Stimulated activated CD8-positive, alpha-beta memory T cell treated with anti-CD3 and anti-CD28 coated beads, Interleukin-4, amount 100 ng/mL, for 1 hour (primary cell): ENCODE measurements at places on chromosomes 1 and 21.

DNA sequence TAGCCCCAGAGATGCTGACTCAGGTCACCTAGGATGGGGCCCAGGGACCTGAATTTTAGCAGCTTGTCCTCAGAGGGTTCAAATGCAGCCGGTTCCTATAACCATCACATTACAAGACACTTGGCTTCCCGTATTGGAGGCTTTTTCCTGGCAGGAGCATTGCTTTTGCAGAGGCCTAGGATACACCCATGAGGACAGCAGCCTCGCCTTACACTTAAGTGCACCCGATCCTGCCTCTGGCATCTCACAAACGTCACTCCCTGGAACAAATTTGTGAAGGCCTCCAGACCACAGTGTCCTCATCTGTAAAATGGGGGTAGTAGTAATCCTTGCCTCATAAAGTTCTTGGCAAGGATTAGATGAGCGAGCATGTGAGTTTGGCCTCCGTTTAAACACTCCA, 130.0 kb downstream of the KAZN start:
- DNase-seq: no peak

GRCh38 chr1:230259621-230260020, 166.5 kb downstream of the PGBD5 start:
- DNase-seq: no peak

DNA sequence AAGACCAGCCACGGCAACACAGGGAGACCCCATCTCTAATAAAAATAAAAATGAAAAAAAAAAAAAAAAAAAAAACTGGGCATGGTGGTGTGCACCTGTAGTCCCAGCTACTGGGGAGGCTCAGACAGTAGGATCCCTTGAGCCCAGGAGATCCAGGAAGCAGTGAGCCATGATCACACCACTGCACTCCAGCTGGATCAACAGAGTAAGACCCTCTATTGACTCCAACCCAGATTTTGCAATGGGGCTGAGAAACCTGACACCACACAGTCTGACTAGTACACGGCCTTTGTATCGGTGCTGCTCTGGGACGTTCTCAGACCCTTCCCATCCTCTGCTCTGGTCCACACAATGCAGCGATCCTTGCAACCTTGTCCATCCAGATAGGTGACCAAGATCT, 31.8 kb downstream of the SPATA21 start:
- DNase-seq: no peak

DNA sequence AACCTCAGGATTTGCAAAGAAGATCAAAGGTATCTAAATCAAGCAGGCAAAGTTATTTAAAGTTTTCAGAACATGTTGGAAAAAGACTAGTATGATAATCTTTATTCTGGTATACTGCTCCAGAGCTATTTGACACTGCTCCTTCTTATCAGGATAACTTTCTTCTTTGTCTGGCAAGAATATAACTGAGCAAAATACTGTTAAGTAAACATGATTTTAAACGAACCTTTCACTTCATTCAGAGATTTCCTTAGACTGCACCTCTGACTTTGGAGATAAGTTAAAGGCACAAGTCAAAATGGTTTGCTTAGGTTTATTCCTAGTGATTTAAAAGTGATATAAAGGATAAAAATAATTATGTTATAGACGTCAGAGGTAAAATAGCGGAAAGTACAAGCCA, 103.9 kb upstream of the CCDC190 start:
- no peak for DNase-seq

DNA sequence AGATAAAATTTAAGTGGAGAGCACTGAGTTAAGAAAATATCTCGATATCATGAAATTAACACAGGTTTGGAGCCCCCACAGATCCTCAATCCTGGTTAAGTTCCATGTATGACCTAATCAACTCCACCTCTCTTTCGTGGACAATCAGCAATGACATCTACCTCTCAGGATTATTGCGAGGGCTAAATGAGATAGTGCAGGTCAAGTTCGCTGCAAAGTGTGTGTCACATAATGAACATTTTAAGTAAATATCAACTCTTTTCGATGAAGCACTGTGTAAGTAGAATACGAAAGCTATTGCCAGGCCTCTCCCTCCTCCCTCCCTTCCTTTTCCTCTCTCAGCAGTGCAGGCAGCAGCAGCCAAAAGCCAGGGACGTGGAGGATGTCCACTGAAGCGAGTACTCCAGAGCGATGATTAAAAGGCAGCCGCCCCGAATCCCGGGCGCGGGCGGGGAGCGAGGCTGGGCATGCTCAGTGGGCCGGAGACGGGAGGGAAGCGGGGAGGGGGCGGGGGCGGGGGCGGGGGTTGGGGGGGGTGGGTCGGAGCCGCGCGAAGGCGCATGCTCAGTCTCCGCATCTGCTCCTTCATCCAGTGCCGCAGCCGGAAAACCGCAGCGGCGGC, at the start of gene CAMSAP2:
Gene CAMSAP2 (plus strand): TSS at position 567 of the 622 bp plus-strand sequence. CDS start 935 bp downstream, outside the sequence.
- peak; percentile 45 for DNase-seq

- no peak for DNase-seq
These were observed 21.9 kb upstream of the FAM3B start for GRCh38 chr21:41294548-41295231.

- no peak for DNase-seq
These were observed 56.3 kb downstream of the SMYD3 start for GRCh38 chr1:246450611-246451251.

- DNase-seq: no peak
These were observed 447 bp downstream of the RUNX3 start for GRCh38 chr1:24929398-24930259.

DNA sequence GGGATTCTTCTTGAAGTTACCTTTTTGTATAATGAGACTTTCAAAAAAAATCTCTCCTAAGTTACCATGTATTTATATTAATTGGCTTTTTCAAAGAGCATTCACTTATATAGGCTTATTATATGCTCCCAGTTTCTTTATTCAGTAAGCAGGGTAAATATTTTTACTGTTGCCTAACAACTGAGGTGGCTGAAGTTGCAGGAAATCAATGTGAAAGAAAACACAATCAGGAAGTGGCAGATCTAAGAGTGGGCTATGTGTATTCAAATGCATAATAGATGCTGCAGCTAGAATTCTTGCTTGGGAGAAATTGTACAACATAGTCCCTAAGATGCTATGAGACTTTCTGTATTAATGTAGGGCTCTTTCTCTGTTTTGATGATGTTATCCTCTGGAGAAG, 606.9 kb downstream of the NUF2 start:
- DNase-seq: no peak

- no peak for DNase-seq
These were observed 633 bp downstream of the THEMIS2 start for GRCh38 chr1:27872802-27873551.

DNA sequence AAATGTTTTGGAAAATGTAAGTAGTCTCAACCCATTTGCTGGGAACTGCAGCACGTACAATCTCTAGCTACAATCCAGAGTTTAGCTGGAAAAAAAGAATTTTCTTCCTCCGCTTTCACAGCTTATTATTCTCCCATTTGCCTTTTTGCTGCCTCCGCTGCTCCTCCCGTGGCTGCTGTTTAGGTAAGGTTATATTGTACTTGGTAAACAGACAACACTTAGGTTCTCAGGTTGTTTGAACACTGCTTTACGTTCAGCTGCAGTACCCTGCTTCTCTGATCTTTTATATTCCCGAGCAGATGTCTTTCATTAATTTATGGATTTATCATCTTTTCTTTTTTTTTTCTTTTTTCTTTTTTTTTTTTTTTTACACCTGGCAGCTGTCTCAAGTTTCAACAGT, 14.3 kb downstream of the PROX1 start:
- DNase-seq: no peak

GRCh38 chr1:167676205-167676915, 45.4 kb upstream of the MPZL1 start:
- no peak for DNase-seq

DNA sequence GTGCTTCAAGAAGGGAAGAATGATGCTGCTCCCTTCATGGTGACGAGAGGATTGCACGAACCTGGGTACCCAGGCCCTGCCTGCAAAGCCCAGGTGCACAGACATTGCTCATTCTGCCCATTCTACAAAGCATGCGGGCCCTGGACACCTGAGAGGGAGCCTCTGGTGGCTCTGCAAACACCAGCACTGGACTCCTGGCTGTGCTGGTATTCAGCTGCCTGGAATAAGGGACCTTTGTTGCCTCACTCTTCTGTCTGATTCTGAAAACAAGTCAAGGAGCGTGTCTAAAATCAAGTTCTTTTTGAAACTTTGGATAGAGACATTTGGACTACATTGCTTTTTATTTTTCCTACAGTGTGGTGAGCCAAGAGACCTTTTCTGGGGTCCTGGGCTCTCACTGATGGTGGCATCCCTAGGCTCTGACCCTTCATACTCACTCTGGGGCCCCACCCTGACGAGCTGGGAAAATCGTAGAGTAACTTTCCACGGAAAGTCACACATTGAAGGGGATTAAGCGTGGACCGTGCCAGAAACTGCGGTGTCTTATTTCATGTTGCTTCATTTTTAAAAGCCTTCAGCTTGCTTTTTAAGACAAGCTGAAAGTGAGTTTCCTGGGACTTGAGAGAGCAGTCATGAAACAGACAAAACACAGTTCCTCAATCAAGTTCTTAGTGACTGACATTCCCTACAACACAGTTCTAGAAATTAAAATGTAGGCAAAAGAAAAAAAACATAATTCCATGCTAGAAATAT, 24.0 kb downstream of the ABCA4 start:
- no peak for DNase-seq

DNA sequence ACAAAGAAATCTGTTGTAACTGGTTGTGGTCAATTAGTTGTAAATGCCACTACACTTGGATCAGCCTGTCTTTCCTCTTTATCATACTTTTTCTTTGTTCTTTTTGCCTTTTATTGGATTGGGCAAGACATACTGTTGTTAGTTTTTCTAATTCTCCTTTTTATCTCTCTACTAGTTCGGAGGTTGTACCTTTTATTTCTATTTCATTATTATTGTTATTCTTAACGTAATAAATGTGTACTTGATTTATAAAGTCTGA, 59.2 kb downstream of the IVNS1ABP start:
- DNase-seq: no peak

GRCh38 chr1:158103861-158104522, 76.7 kb upstream of the CD1D start:
- DNase-seq: no peak

GRCh38 chr1:51284487-51284954, 45.8 kb downstream of the TTC39A start:
- no peak for DNase-seq

DNA sequence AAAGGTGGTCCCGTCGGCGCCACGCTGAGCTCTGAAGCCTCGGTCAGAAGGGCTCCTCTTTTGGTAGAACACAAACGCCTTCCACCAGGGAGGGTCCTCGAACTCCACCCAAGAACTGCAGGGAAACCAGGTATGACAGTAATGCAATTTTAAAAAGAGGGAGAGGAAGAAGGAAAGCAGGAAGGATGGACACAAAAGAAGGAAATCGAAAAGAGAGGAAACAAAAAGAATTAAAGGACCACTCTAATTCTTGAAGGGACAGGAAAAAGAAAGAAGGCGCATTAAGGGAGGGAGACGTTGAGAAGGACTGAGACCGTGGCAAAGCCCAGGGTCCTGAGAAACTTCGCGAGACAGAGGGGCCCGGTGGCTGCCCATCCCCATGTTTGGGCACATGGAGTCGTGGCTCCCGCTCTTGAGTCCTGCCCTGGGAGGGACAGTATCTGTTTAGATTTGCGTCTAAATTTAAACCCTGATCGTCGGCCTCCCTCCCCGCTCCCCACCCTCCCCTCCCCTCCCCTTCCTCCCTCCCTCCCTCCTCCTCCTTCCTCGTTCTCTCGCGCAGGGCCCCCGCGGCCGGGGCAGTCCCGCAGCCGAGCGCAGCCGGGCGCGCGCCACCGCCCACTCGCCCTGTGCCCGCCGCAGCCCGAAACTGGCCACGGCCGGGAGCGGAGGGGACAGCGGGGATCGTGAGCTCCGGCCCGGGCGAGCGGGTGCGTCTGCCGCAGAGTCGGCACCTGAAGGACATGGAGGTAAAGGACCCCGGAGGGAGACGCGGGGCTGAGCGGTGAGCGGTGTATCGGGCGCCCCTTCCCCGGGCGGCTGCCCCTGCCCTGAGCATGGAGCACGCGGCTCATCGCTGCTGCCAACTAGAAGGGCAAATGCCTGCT, at the start of gene RCSD1:
Gene RCSD1 (plus strand): TSS at position 552 of the 887 bp plus-strand sequence. CDS start 192 bp downstream, at position 744.
- no peak for DNase-seq

GRCh38 chr1:1200876-1201810, 5.2 kb downstream of the TNFRSF18 start:
- peak; percentile 59 for DNase-seq
